ENCODE measurements at places on chromosomes 6 and 20. TPM values are rescaled to one million over a fixed set of nuclear protein-coding genes. Genes with fewer than 3 reads are reported as not detected.

Gene TBX18
- total RNA-seq, result not detected

- no peak for DNase-seq
These were observed 6.9 kb downstream of the RPL10A start for GRCh38 chr6:35474942-35475570.

GRCh38 chr6:45432977-45433376, 55.2 kb upstream of the SUPT3H start:
- DNase-seq, result no peak

Gene CCDC28A
- total RNA-seq, result 10.1 TPM

- no peak for DNase-seq
These were observed 131.0 kb downstream of the ID4 start for GRCh38 chr6:19968201-19968600.

- DNase-seq, result no peak
These were observed 72.5 kb downstream of the ARHGAP18 start for GRCh38 chr6:129637340-129638054.

Gene FAM217A
- total RNA-seq, result not detected

Gene PDYN
- total RNA-seq, result not detected

Gene PSMF1
- total RNA-seq, result 166 TPM

DNA sequence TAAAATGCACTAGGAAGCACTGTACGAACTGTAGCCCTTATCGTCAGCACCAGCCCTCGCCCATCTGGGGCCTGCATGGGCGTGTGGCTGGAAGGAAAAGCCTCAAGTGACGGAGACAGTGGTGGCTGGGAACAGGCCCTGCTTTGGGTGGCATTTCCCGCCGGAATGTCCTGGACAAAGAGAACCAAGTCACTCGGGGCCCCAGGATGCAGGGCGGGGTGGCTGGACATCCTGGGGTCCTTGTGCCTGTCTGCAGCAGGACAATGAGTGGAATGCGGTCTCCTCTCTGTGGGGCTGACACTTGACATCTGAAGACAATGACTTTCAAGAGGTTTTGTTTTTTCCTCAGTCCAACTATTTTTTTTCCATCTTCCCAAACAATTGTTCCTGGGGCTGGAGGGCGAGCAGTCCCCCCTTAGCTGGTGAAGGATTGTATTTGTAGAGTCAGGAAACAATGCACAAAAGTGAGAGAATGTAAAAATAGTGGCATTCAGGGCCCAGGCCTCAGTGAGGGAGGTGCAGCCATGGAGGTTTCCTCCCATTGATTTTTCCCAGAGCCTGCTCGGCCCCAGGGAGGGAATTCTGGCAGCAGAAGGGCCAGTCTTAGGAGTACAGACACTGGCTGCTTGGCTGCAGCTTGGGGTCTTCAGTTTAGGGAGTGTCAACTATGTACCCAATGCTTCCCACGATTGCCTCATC, 64.4 kb downstream of the PREX1 start:
- no peak for DNase-seq

Gene GPR63
- total RNA-seq, result 1.9 TPM

DNA sequence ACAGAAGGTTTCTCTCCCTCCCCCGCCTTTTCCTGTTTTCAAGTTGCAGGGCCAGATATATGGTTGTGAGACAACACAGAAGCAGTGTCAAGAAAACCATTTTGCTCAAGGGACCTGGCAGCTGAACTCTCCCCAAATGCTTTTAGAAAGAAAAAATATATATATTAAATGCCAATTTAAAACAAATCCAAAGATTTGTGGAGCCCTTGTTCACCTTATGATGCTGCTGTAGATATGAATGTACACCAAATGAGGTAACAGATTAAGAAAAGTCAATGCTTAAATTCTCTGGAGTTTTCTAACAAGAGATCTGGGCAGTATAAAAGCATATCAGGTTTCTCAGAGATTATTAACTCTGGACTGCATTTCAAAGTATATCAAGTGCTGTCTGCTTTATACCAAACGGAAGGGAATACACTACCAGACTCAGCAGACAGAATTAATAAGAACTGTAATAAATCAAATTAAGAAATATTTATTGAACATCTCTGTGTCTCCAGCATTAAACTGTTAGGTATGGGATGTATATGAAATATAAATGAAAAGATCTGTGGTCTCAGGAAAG, 357.5 kb downstream of the HDGFL1 start:
- DNase-seq, result no peak

DNA sequence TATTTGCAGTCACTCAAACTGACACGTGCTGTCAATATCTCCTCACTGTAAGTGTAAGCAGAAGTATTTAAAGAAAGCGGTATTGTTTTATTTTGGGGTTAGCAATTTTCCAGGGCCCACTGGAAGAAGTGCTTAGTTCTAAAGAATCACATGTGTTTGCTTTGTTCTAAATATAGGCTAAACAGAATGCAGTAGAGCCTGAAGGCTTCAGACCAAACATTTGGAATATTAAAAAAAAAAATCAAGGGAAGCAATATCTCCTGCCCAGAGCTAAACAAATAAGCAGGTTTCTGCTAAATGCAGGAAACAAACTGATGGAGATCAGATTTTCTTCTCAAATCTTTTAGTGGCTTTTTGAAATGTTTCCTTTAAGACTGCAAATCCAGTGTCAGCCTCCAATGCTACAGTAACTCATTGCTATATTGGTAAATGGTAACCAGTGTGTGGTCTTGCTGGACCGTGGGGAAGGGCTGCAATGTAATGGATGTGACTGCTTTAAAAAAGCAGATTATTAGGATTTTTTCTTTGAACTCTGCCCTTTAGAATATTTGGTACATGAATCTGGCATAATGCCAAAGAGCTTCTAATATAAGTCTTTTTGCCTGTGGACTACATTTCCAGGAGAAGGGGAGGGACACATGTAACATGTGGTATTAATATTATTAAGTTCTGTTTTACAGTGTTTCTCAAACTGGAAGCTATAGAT, 317.1 kb upstream of the FERMT1 start:
- no peak for DNase-seq

Gene MAK
- 1.6 TPM for total RNA-seq

DNA sequence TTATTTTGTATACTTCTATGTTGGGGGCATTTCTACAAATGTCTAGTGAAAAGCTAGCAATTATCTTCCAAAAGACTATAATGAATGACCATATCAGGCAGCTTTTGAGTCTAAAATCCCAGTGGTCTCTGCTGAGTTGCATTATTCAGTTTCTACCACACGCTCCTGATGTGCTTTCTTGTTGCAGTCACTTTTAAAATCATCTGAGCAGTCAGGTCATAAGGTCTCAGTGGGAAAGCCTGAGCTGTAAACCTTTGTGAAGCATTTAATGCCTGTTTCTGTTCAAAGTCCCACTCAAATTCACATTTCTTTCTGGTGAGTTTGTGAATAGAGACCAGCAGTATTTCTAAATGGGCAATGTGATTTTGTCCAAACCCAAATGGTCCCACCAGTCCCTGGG, 1681.5 kb downstream of the HACE1 start:
- DNase-seq, result no peak

Gene LMBRD1
- total RNA-seq, result 25.2 TPM

GRCh38 chr6:148493424-148493823, 150.8 kb downstream of the SASH1 start:
- DNase-seq, result no peak

Measured in PC-9 (cell line).